ENCODE measurements at places on chromosomes 2 and 18.

- DNase-seq, result no peak
Observed at GRCh38 chr2:236211296-236211695, 43.1 kb upstream of the GBX2 start.

DNA sequence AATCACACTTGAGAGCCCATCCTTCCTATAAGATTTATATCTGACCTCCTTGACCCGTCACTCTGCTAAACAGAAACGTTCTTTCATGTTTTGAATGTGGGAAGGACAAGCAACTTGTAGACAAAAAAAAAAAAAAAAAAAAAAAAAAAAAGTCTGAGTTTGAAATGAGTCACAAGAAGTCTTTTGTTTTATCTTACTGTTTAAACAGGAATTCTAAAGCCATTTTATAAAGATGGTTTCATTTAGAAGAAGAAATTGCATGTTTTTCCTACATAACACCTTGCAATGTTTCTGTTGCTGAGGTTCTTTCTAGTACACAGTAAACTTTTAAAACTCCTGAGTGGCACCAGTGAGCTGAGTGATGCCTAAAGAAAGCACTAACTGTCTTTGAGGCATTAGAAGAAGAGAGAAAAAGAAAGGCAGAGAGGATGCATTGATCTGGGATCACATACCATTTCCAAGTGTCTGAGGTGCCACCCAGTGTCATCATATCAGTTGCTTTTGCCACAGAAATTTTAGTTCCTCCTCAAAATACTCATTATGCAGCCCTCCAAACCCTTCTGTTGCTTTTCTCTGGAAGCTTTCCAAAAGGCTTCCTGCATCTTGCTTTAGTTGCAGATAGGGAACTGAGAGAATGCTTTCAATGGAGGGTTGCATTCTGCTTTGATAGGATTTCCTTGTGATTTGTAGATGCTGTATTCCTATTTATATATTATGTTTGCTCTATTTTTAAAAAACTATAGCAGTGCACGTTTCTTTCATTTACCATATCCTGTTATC lies 69.1 kb downstream of the ACVR2A start:
- no peak for DNase-seq

DNA sequence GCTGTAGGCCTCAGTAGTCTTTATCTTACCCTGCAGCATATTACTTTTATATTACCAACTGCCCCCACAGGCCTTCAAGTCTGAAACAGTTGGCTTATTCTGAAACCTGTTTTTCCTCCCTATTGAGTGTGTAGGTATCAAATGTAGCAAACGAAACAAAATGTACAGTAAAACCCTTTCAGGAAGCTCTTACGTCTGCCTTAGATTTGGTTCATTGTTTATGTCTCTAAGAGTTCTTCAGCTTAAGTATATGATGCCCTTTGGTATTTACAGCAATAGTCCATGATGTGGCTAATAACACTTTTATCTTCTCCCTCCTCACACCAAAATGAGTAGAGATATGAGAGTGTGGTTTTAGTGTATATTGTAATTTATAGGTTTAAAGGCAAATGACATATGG lies 108.8 kb downstream of the DOCK10 start:
- no peak for DNase-seq

DNA sequence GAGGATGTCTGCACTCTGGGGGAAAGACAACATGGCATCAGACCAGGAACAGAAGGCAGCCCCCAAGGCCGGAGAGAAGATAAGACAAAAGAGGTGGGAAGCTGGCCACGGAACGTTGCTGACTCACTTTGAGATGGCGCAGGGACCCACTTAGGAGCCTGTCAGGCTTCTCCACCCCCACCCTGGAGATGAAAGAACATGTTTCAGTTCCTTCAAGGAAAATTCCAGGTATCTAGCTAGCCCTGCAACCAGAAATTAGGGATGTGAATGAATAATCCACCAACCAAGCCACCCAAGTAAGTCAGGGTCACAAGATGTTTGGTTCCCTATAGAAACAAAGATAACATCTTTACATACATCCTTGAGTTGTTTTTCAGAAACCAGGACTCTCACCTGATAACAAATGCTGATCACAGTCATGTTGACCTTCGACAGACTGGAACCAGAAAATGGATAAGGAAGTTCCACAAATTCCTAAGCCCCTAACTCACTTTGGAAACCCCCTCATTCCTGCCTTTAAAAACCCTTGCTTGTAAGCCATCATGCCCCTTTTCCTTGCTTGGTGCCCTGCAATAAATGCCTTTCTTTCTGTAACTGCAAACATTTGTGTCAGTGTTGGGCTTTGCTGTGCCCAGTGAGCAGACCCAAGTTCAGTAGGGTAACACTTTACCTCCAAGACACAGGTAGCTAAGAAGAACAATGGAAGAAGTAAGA lies 31.9 kb downstream of the PSTPIP2 start:
- DNase-seq, result no peak

DNA sequence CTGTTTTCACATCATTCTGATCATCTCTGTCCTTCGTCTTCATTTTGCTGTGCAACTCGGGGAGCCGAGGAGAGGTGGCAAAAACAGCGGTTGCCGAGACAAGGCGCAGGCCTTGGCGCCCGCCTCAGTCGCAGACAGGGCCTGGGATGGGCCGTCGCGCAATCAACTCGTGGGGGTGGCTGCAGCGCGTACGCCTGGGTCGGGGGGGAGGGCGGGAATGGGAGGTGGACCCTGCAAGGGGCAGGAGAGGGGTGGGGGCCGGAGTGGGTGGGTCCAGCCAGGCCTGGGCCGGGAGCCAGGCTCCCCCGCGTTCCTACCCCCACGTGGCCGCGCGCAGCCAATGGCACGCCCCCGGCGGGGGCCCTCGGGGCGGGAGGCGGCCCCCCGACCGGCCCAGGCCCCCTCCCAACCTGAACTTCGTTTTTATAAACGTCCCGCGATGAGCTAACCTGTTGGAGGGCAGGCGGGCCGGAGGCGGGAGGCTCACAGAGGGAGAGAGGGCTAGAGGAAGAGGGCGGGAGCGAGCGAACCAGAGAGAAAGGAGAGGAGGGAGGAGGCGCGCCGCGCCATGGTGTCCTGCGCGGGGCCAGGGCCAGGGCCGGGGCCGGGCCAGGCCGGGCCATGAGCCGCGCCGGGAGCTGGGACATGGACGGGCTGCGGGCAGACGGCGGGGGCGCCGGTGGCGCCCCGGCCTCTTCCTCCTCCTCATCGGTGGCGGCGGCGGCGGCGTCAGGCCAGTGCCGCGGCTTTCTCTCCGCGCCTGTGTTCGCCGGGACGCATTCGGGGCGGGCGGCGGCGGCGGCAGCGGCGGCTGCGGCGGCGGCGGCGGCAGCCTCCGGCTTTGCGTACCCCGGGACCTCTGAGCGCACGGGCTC lies at the start of gene HOXD13:
TSS of gene HOXD13 (plus strand) at position 452 of the 875 bp plus-strand sequence. CDS start at position 622, 170 bp downstream.
- DNase-seq, result no peak

DNA sequence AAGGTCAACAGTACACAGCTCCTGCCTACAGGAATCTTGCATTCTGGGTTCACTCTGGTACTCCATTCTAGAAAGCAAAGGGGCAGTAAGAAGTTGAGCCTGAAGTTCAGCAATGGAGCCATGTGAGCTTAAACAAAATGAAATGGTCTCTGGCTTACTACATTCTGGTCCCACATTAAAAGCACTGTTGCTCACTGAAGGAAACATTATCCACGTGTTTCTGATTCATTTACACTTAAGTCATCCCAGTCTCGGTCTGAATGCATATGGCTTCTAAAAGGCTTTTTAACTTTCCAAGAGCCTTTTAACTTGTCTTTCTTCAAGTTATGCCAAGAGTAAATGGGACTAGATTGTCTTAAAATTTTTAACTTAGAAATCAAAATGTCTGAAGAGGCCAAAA lies 177.8 kb downstream of the LNPK start:
- DNase-seq, result no peak

GRCh38 chr18:49884465-49884864 lies 71.1 kb upstream of the ACAA2 start:
- no peak for DNase-seq

DNA sequence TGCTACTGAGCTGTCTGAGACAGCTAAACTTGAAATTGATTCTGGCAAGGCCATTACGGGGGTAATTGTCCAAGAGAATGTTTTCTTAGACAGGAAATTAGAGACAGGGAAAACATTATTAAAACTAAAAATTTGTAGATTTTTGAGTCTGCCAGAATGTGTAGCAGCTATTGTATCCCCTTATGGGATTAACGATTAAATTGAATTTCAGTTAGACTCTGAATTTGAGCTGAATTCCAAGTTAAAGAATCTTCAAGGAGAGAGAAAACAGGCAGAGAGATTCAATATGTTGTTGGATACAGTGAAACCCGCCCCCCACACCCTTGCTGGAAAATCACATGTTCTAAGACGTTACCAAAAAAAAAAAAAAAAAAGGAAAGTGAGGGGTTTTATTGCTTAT lies 32.7 kb upstream of the CCDC68 start:
- DNase-seq, result no peak

GRCh38 chr18:11078491-11078890 lies 70.9 kb downstream of the PIEZO2 start:
- DNase-seq, result no peak

DNA sequence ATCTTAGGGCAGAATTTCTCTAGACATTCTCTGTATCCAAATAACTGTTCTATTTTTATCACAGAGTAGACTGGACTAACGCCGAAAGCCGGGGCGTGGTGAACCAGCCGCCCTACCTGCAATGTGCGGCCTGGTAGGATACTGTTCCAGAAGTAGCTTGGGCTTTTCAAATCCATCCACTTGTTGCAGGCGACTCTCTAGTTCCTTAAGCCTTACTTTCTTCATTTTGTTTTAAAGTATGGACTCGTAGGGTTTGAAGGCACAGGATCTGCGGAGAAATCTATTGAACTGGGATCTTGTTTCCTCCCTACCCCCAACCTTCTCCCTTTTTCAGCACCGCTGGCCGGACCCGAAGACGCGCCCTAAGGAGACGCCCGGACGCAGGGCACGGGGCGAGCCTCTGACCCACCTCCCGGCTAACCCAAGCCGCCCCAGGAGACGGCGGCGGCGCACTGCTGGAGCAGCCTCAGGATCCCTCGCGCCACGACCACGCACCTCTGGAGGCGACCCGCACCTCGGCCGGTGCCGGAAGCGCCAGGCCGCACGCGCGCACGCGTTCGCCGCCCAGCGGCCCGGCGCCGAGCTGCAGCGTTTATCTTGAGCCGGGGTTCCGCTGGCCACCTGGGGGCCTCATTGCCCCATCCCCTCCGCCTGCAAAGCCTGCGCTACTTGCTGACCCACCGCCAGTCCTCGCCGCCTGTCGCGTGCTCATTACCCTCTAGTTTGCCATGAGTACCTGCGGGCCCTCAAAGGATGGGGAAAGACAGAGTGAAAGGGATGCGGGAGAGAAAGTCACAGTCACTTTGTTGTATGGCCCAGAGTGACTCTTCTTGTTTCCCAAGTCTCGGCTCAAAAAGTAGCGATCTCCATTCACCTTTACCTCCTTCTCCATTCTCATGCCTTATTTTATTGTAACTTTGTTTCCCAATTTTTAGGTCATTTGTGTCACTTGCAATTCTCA lies at the start of gene METTL5:
TSS of gene METTL5 (minus strand) at position 533 of the 961 bp plus-strand sequence. CDS start at position 225, 308 bp downstream.
- peak; percentile 79 for DNase-seq

GRCh38 chr2:182456784-182457183 lies 29.9 kb upstream of the PDE1A start:
- no peak for DNase-seq

GRCh38 chr2:237134321-237135230 lies 48.9 kb downstream of the COPS8 start:
- DNase-seq, result no peak

- DNase-seq, result no peak
Observed at GRCh38 chr2:189536830-189537229, 43.8 kb downstream of the SLC40A1 start.

DNA sequence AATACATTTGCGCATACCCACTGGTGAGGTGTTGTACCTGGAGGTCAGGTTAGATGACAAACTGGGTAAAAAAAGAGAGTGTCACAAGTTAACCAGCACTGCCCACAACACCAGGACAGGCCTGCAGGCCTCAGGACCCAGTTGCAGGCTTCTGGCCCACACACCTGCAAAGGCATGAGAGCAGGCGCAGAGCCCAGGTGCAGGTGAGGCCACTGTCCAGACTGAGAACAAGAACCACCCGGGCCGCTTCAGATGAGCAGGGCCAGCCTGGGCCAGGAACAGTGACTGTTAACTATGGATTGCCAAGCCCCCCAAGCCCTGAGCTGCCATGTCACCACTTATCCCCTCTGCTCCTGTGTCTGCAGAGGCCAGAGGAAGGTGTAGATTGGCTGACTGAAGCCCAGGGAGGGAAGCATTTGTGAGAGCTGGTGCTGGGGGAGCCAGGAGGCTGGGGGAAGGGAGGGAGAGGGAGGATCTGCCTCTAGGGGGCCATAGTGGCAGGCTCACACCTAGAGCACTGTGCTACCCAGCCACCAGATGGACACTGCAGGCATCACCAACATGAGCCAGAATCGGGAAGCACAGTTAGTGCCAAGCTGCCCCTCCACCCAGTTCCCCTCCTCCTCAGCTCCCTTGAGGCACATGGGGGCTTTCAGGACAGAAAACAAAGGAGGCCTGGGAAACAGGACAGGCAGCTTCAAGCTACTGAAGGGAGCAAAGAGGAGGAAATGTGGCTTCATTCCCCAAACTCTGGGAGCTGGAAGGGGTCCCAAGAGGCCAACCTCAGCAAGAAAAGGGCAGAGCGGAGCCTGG lies 35.4 kb downstream of the SFXN5 start:
- DNase-seq, result no peak

DNA sequence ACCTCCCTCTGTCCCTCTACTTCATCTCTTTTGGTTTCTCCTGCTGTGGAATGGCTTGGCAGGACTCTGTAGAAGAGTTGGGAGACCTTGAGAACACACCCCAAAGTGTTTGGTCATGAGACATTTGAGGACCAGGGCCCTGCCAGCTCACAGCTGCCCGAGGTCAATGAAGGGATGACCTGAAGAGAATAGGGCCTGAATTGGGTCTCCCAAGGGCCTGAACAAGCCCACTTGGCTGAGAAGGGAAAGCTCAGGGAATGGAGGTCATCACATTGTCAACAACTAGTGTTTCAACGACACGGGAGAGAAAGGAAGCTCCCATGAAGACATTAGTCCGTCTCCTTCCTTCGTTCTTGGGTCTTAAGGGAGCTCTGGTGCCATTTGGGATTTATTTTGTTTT lies 52.8 kb downstream of the TTC32 start:
- DNase-seq, result no peak

GRCh38 chr2:157152362-157152761 lies 105.1 kb upstream of the GALNT5 start:
- no peak for DNase-seq

DNA sequence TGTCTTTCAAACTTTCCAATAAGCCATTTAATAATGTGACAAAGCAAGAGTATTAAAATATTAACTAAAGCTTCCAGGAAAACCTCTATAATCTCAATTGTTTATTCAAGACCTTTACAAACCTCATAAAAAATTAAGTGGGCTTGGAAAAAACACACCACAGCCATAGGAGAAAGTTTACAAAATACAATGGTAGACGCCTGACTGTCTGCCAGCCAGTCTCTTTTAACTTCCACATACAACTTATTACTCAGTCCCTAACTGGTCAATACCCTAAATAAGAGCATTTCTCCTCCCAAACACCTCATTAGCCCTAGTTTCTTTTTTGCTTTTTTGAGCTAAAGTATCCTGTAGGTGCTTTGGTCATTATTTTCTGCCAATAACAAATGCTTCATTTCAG lies 247.4 kb upstream of the CYP26B1 start:
- no peak for DNase-seq

All from AML-193 (cell line).